ENCODE measurements at places on chromosomes 5 and 9.

DNA sequence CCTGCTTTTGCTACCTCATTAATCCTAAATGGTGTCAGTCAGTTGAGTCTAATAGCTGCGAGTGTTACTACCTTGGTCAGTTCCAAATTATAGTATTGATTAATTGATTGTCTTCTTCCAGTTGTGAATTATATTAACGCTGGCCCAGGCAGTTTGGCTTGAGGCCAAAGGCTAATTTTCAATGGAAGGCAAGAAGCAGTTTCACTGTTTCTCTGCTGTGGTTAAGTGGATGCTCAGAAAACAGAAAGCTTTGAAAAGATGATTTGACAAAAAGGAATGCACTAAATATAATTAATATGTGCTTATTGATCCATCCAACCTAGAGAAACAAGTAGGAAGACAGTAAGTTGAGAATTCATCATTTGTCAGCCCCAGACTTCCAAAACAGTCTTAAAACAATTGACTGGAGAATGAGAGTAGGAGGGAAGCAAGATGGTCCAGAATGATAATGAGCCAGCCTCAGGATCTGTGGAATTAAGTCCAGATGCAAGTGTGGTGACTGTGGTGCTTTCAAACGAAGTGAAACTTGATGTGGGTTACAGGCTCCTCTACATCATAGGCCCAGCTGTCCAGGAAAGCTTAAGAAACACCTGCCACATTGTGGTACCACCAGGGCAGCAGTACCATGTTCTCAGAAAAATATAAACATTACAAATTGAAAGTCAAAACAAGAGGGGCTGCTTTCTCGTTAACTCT is 1371.0 kb upstream of the DMAC1 start:
- no peak for DNase-seq

- DNase-seq: no peak
Observed at GRCh38 chr5:136563489-136563888, 198.1 kb upstream of the TRPC7 start.

DNA sequence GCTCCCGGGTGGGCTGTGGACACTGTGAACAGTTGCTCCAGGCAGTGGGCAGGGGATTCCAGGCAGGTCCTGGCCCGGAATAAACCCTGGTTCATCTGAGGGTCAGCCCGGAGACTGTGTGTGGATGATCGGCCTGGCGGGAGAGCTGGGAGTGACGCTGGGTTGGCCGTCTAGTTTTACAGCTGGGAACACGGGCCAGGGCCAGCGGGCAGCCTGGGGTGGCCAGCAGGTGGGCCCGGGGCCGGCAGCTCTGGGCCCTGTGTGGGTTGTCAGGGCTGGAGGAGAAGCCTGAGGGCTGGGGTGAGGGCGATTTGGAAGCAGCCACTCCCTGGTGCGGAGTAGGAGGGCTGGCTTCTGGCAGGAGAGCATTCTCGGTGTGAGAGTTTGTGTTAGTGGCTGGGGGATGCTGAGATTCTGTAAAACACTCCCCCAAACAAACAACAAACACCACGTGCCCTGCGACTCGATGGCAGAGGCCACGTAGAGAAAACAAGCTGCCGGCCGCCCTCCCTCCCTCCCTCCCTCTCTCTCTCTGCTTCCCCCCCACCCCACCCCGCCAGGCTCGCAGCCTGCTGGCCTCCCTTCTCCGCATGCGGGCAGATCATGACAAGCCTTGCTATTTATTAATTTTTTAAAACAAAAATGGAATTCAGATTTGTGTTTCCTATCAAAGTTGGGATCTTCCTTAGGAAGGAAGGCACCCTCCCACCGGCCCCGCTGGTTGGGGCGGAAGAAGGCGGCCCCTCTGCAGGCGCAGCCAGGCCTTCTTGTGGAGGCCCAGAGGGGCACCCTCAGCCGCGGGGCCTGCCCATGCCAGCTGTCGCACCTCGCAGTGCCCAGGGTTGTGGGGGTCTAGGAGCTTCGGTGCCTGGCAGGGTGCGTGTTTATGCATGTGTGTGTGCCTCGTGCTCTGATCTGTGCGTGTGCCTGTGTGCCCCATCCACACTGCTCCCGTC is 49.5 kb downstream of the RXRA start:
- DNase-seq: no peak

DNA sequence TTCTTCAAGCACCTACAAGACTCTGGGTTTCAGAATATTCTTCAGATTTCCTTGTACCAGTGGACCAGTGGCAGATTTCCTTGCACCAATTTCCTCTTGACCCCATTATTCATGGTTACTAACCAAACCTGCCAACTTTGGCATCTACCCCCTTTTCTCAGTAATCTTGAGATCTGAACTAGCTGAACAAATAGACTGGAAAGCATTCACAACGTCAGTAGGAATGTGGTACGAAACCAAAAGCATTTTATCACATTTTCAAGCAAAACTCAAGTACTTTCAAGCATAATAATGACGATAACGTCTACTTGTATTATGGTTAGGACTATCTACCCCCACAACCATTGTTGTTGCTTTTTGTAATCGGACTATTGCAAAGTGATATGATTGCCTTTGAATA is 1217.3 kb downstream of the PTPRD start:
- no peak for DNase-seq

DNA sequence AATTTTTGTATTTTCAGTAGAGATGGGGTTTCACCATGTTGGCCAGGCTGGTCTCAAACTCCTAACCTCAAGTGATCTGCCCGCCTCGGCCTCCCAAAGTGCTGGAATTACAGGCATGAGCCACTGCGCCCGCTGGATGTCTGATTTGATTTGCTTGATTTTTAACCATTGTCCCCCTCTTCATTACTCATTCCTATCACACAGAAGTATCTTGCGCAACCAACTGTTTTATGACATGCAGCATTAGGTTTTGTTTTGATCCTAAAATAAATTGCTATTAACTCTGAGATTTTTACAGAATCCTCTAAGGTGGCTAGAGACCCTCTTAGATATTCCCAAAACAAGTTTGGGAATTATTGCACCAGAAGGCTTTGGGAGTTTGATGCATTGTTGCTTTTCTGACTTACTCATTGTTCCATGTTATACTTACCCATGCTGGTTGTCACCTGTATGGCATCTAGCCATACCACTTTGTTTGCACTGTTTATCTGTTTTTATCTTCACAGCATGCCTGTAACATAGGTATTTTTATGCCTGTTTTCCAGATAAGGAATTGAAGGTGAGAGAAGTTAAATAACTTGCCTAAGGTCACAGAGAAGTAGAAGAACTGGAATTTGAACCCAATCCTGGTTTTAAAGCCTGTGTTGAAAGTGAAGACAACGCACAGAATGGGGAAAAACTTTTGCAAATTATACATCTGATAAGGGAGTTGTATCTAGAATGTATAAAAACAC is 35.9 kb upstream of the PWWP2A start:
- DNase-seq: no peak

GRCh38 chr5:15103864-15104263 is 232.3 kb upstream of the ANKH start:
- no peak for DNase-seq

- no peak for DNase-seq
Observed at GRCh38 chr5:78985725-78986223, 664 bp upstream of the ARSB start.

DNA sequence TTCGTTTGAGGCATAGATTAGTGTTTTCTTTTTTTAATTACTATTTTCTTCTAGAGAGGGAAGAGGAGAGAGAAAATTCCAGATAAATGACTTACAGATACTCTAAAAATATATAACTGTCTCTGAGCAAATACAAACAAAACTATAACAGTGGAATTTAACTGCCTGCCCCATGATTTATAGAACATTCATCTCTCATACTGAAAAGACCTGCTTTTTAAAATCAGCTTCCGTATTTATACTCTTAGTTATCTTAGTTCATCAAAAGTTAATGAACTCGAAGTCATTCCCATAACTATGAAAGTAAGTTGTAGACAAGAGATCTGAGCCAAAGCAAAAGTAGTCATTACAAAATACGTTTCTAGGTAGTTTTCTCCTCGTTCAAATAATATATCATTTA is 123.8 kb upstream of the DMRT1 start:
- DNase-seq: no peak

- DNase-seq: no peak
Observed at GRCh38 chr5:122083535-122083934, 5.5 kb upstream of the LOX start.

GRCh38 chr5:170848033-170848432 is 13.8 kb upstream of the RANBP17 start:
- DNase-seq: no peak

- no peak for DNase-seq
Observed at GRCh38 chr9:129644902-129645301, 3.0 kb upstream of the ASB6 start.

- DNase-seq: peak; percentile 80
Observed at GRCh38 chr5:170631466-170632195, 127.8 kb downstream of the KCNIP1 start.

- no peak for DNase-seq
Observed at GRCh38 chr9:135519179-135519971, 1.9 kb upstream of the LCN1 start.

DNA sequence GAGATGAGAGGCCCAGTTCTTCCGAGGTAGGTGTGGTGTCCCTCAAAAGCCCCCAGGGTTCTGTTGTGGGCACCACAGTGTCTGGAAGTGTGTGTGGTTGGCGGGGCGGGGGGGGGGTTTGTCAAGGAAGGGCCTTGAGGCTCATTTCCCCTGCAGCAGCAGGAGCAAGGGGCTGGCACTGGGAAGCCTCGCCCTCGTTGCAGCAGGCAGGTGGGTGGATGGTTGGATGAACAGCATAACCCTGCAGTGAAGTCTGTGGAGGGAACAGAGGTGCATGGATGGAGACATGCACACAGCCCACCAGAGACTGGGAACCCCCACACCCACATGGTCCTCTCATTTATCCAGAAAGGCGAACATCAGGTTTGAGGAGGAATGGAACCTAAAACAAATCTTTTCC is 2.0 kb upstream of the SPATA31E1 start:
- no peak for DNase-seq

DNA sequence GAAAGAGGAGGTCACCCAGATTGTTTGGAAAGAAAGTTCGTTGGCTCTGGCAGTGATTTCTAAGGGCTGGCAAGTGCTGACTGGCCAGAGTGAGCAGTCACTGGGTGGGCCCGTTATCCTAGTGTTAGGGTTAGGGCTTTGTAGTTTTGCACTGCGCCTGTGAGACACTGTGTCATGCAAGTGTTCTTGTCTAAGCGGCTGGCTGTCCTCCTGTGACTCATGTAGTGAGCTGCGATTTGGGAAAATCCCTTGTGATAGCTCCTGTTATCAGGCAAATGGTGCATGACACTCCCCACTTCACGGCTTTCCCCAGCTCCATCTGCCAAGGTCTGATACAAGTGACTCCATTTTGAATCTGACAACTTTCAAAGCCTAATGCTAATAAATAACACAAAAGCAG is 526.0 kb upstream of the ADAMTS16 start:
- no peak for DNase-seq

DNA sequence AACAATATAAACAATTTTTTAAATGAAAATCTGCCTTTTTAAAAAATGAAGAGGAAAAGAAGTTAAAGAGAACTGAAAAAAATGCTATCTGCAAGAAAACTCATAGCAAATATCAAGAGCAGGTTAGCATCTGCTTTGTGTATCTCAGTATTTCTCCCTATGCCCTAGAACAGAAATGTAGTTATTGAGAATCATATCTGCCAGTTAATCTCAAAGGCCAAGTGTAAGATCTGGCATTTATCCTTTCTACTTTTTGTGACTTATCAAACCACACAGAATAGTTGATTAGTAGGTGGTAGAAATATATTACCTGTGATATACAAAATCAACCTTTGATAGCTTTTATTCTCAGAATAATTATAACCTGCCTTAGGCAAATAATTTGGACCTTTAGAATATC is 1699.8 kb downstream of the EFNA5 start:
- DNase-seq: no peak

DNA sequence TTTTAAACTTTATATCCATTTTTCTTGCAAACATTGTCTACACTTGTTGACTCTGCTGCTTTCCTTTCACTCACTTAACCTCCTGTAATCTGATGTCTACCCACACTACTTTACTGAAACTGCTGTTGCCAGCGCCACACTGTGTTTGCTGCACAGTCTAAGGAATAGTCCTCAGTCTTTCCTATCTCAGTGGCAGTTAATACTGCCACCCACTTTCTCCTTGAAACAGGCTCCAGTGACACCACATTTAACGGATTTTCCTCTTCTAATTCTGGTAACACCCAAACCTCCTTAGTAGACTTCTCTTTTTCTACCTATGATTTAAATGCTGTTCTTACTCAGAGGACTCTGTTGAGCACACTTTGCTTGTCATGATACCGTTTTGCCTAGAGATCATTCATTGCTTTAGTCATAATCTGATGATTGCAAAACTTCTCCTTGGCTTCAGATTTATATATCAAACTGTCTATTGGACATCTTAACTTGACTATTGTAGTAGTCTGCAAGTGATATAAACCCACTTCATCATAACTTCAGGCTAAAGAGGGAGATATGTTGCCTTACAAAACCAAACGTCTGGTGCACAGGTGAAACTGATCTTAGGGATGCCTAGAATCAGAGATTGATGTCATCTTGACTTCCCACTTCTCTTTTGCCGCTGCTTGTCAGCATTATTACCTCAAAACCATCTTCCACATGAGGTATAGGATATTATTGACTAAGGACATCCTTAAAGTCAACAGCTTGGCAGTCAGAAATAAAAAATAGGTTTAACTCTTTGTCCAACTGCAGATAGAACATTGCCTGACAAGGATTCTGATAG is 94.1 kb downstream of the CDC42SE2 start:
- no peak for DNase-seq

- DNase-seq: no peak
Observed at GRCh38 chr9:35736201-35736633, 3.8 kb downstream of the CREB3 start.

- DNase-seq: no peak
Observed at GRCh38 chr9:133603135-133603927, 5.9 kb downstream of the FAM163B start.

DNA sequence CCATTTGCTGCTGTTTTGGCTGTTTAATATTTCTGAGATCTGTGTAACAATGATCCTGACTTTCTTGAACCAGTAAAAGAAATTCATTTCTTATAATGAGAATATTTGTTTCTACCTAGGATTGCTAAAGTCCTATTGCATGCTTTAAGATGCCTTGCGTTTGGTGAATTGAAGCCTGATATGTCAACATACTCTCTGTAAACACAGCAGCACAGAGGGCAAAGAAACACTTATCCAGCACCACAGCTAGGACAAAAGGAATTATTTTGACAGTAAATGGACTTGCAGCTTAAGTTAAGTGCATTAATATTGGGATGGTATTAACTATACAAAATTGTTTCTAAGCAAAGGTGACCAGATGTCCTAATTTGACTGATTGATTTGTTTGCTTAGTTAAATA is 2031.2 kb upstream of the CDH6 start:
- no peak for DNase-seq
